ENCODE measurements at places on chromosomes 6 and 20.
A peak's percentile ranks its signal among the peaks of the same experiment; 100 is the strongest.

GRCh38 chr6:42162384-42162783 is 10.8 kb upstream of the GUCA1A start:
- DNase-seq, result no peak

DNA sequence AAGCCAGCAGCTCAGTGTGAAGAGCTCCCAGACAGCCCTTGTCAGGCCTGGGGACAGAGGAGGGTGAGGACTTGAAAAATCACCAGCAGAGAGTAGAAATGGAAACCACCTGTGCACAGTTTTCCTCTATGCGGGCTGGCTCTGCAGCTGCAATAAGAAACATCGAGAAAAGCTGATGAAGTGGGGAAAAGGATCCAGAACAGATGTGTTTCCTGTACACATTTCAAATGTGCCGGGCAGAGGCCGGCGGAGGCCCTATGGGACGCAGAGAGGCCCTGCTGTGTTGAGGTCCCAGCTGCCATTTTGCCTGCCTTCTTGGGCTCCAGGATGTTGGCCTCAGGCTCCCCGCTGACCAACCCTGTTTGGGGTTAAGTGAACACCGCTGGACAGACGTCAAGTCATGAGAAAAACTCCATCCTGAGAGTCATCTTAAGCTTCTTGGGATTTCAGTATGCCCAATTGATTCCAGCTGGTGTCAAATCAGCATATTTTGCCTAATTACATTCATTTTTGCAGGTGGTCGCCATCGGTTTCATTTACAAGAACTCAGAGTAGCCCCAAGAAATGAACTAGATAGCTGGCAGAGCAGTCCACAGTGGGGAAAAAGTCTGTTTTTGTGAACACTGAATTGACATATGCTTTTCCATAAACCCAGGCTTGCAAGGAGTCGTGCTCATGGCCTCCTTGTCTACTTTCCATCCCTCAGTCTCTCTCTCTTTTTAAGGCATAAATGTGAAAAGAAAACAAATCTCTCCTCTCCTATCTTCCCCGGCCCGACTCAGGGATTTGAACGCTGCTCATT is 150.4 kb upstream of the PHACTR3 start:
- no peak for DNase-seq

DNA sequence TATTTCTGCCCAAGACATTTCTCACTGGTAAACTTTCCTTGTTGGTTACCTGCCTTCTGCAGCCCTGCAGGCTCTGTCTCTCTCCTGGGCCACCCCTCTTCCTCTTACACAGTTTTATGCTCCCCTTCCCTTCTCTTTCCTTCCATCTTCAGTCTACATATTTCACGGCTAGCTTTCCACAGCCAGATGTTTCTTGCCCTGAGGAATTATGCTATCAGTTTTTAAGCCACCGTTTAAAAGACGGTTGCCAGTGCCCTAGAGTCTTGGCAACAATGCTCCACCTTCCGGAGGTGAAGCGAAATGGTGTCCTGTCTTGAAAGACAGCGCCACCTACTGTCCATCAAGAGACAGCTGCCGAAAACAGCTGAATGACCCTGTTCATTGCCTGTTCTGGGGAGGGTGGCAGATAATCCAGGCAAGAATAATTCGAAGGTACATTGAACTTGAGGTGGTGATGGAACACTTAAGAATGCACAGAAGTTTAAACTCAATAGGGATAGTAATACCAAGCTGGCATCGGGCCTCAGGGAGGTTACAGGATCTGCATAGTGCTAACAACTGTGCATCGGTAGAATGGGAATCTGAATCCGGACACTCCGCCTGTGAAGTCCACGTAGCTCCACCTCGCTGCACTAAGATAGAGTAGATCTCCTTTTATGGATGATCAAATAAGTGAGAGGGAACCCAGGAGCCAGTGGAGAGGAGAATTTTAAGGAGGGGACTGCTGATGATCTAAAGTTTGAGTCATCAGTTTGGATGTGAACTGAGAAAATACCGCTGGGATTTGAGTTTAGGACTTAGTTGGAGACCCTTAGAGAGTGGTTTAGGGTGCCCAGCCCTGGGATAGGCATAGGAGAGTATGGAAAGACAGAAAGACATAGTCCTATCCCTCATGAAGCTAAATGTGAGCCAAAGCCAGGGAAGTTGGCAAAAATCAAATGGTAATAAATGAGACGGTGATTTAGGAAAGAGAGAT is 4.8 kb upstream of the TRIM40 start:
- peak; percentile 33 for DNase-seq

- DNase-seq, result no peak
These were observed 473.3 kb upstream of the SLC35B3 start for GRCh38 chr6:8908638-8909037.
